ENCODE measurements at places on chromosomes 2 and 18.

GRCh38 chr2:205473791-205474190 is 208.5 kb upstream of the NRP2 start:
- DNase-seq: no peak

GRCh38 chr18:6729247-6730091 is at the start of gene ARHGAP28:
ARHGAP28 (plus strand) TSS chr18:6729716; CDS start chr18:6729822, 106 bp downstream.
- peak; percentile 93 for DNase-seq

DNA sequence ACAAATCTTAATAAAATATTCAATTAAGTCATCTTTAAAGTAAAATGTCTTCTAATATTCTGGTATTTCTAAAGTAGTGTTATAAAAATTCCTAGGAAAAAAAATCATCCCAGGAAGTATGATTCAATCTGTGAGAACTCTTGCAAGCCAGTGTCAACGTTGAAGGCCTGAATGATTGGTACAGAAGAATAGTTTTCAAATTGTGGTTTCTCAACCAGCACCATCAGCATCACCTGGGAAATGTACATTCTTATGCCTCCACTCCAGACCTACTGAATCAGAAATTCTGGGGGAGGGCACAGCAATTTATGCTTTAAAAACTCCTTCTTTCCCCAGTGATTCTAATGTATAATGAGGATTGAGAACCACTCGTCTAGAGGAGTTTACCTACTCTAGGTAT is 62.3 kb upstream of the C2orf15 start:
- peak; percentile 42 for DNase-seq

DNA sequence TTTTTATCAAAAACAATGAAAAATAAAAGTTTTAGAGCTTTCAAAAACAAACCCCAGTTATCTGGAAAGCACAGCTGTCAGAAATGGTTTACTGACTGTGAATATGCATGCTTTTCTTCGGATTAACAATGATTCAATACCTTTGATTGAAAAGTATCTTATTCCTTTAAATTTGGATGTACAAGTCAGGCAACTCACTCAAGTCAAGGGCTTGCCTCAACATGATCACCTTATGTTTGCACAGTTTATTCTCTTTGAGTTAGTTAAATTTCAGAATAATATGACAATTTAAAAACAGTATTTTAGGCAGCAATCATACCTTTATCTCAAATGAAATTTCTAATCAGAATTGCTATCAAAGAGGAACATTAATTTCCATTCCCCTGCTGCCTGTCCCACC is 108.8 kb upstream of the FOSL2 start:
- no peak for DNase-seq

GRCh38 chr18:11678211-11678610 is 10.9 kb upstream of the GNAL start:
- DNase-seq: no peak

DNA sequence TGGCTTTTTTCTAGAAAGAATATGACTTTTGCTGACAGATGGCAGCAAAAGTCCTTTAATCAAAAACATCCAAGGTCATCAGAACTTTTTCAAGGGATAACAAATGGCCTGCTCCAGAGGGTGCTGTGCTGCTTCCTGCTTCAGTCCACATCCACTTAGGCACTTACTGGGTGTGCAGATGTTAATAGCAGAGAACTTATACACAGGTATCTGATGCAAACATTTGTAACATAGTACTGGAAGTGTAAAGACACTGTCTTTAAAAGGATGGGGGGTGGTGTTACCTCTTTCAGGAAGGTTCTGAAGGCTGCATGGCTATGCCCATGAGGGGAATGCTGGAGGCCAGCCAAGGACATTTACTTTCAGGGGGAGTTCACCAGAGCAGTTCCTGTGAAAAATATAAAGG is 5.5 kb downstream of the HOXD8 start:
- DNase-seq: peak; percentile 49

DNA sequence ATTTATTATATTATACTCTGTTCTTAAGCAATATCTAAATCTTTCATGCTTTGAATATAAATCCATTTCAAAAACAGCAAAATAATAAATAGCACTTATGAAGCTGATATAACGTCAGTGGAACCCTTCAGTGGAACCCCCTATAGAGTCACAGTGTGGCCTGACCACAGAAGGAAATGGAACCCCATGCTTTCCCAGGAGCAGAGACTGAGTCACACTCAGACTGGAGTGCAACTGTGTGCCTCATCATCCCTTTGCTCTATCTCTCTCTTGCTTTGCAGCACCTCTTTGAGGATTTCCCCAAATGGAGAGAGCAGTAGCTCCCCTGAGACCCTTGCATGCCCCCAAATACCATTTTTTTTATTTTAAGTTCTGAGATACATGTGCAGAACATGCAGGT is 13.1 kb downstream of the NXPH2 start:
- DNase-seq: no peak

- DNase-seq: no peak
Observed at GRCh38 chr2:6944555-6944954, 27.3 kb downstream of the RNF144A start.

DNA sequence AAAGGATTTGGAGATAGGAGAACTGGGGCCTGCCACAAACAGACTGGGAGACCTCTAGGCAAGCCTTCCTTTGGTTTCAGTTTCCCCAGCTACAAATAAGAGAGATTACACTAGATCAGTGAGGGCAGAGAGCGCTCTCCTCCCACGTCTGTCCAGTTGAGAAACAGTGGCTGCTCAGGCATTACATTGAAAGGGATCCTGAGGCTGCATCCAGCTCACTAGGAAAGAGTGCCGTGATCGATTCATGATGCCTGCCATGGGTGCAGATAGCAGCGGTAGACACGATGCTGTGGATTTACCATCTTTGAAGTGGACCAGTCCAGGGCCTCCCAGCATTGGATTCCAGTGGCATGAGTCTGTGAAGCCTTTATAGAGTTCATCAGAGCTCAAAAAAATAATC is 62.6 kb downstream of the EN1 start:
- no peak for DNase-seq

- no peak for DNase-seq
Observed at GRCh38 chr2:157085522-157085921, 172.0 kb upstream of the GALNT5 start.

DNA sequence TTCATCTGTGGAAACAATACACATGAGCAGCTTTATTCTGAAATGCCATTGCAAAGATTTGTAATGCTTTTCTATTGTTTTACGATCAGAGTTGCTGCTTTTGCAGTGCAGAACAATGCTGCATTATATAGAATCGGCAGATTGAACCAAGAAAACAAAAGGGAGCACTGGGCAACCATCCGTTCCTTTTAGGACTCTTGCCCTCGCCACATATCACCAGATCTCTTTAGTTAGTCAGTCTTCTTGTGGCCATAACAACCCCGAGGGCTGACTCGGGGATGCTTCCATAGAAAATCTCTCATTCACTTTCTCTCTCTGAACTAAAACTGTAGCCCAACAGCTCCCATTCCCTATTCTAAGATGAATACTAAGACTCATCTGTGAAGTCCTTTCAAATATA is 340.4 kb downstream of the NRXN1 start:
- no peak for DNase-seq

DNA sequence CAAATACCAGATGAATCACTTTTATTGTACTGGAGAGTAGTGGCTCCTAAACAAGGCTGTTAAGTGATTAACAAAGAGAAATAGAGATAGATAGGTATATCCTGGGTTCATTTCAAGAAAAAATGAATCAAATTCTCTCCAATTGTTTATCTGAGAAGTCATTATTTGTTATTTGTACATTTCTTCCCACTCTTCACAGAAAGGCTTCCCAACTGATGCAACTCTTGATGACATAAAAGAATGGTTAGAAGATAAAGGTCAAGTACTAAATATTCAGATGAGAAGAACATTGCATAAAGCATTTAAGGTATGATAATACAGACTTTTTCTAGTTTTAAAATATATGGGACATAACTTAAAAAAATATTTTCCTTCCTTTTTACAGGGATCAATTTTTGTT is 7.9 kb downstream of the SSB start:
- no peak for DNase-seq

DNA sequence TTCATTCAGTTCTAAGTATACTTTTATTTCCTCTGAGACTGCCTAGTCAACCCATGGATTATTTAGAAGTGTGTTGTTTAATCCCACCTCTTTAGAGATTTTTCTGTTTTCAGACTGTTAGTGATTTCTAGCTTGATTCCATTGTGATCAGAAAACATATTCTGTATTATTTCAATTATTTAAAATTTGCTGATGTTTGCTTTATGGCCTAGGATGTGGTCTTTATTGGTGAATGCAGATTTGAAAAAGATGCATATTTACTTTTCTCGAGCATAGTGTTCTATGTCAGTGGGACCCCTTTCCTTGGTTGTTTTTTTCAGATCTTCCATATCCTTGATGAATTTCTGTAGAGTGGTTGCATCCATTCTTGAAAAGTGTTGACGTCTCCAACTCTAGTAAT is 487.2 kb upstream of the HS6ST1 start:
- DNase-seq: no peak

DNA sequence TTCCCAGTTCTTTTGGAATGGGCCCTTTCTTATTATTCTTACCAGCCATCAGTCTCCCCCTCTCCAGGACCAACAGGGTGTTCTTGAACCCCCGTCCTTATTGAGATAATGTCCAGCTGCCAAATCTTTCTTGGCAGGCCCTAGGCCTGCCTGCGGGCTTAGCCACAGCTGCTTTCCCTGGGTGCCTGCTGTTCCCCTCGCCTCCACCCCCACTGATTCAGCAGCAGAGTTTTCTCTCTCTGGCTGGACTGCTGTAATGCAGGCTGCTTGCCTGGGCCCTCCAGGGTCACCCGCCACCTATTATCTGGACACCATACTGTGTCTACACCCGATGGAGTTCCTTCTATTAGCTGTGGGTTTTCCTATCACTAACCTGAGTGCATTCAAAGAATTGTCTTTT is 395.4 kb upstream of the ATP5MC3 start:
- DNase-seq: no peak

GRCh38 chr2:19866771-19867170 is 35.0 kb downstream of the TTC32 start:
- DNase-seq: peak; percentile 39

GRCh38 chr2:235810846-235811245 is 317.0 kb downstream of the AGAP1 start:
- no peak for DNase-seq

GRCh38 chr2:16162491-16163040 is 222.2 kb downstream of the MYCN start:
- no peak for DNase-seq

DNA sequence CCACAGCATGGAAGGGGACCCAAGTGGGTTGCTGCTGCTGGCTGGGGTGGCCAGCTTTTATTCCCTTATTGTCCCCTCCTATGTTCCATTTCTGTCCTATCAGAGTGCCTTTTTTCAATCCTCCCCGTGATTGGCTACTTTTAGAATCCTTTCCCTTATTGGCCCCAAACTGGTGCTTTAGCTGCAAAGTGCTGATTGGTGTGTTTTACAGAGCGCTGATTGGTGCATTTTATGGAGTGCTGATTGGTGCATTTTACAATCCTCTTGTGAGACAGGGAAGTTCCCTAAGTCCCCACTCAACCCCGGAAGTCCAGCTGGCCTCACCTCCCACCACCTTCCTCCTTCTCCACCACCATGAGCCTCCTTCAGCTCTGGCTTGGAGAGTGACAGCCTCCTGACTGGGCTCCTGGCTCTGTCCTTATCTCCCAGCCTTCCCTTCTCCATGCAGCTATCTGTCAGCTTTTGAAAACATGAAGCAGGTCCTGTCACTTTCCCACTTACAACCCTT is 20.7 kb upstream of the PLB1 start:
- DNase-seq: no peak

DNA sequence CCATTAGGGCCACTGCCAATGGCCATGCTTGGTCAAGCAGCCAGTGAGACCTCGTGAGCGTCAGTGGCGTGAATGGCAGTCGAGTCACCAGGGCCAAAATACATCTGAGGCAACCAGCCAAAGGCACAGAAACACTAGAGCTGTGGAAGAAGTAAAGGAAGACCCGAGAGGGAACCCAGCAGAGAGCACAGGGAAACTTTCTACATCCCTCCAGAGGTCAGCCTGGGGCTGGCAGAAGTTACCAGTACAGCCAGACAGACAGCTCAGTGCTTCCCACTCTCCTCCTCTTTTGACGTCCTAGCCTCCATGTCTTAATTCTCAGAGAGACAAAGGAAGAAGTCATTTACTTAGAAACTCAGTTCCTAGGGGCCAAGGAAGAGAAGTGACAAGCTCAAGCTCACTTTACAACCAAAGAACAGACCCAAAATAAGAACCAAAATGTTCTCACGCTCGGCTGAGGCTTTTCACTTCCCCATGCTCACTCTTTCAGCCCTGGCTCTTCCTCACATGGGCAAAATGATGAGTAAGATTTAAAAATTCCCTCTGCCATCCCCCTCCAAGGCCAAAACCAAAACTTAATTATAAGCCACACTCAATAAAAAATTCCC is 8.7 kb downstream of the CYRIA start:
- no peak for DNase-seq

DNA sequence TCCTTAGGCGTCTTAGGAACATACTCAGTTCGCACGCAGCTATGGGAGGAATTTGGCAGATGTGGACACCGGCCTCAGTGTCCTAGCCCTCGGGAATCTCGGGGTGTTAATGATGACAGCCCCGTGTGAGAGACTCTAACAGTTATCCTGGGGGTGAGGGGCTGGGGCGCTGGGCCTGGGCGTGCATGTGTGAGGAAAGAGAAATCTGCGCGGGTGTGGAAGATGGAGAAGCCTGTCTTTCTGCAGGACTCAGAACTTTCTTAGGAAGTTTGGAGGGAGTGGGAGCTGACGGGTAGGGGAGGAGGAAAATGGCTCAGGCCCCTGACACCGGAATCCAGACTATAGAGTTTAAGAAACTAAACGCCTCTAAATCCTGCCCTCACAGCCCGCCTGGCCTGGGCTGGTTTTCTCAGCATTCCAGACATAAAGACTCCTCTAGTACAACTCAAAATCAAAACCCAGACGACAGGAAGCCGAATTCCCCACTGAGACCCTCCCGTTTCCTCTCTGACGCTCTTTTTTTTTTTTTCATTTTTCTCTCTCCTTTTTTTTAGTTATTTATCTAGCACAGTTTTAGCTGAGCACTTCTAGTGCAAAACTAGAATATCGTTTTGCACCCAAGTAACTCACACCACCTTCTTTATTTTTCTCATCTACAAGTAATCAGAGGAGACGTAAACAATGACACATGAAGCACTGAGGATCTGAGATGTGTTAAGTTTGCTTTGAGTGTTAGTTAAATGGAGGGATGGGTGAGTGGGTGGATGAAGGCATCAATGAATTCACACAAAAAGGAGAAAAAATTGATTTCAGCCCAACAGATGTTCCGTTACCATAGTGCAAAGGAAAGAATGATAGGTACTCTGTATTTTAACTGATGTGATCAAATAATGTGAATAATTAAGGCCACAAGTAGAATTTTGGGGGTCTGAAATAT is 1.2 kb upstream of the HAAO start:
- no peak for DNase-seq

- DNase-seq: no peak
Observed at GRCh38 chr2:202104286-202104870, 31.3 kb downstream of the KIAA2012 start.

DNA sequence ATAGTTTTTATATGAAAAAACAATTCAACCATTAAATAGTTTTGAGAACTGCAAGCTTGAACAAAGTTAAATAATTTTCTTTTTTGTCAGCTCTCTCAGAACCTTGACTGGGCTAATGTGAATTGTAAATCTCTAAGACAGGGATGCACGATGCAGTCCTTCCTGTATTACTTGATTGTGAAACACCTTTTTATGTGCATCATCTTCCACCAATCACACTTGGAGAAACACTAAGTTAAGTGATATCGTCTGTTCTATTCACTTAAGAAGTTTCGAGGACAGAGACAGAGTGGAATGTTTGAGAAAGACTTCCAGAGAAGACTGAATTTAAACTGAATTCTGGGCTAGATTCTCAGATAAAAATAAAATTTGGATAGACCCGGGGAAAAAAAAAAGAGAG is 238.2 kb downstream of the MREG start:
- DNase-seq: no peak
